ENCODE measurements at places on chromosomes 16 and 17. TPM values are rescaled to one million over a fixed set of nuclear protein-coding genes. Genes with fewer than 3 reads are reported as not detected.

The ZFHX3 gene
- 4.4 TPM for total RNA-seq

The KRTAP4-8 gene
- not detected for total RNA-seq

The CAPNS2 gene
- 2.7 TPM for total RNA-seq

The SLC52A1 gene
- not detected for total RNA-seq

The TIMP2 gene
- total RNA-seq = 30.4 TPM

The TBC1D26 gene
- total RNA-seq = not detected

The RAMP2 gene
- total RNA-seq = not detected

The TMEM238L gene
- not detected for total RNA-seq

The TVP23A gene
- 0.08 TPM for total RNA-seq

The BRICD5 gene
- 1.3 TPM for total RNA-seq

The IRX5 gene
- 15.1 TPM for total RNA-seq

The RNF157 gene
- 10.0 TPM for total RNA-seq

The CDH16 gene
- total RNA-seq = not detected

The ERN2 gene
- total RNA-seq = not detected

The CDH13 gene
- total RNA-seq = 112 TPM

The ARL17A gene
- total RNA-seq = 6.5 TPM

The CX3CL1 gene
- 0.13 TPM for total RNA-seq

The ARHGAP44 gene
- total RNA-seq = 4.5 TPM

The KRT32 gene
- total RNA-seq = 0.08 TPM

The TMEM88 gene
- 1.4 TPM for total RNA-seq

The CA4 gene
- not detected for total RNA-seq

The GLIS2 gene
- total RNA-seq = 2.9 TPM

The MT4 gene
- not detected for total RNA-seq

The SPOP gene
- 41.0 TPM for total RNA-seq

The ADAM11 gene
- total RNA-seq = 2.8 TPM

The ABCC12 gene
- total RNA-seq = not detected

The ARMC7 gene
- total RNA-seq = 3.7 TPM
